ENCODE measurements at places on chromosomes 12 and 14. TPM values are rescaled to one million over a fixed set of nuclear protein-coding genes. Genes with fewer than 3 reads are reported as not detected.

- H3K27ac ChIP-seq, result no peak overlapping the region
- no peaks in the 10 kb centered on the region for H3K4me1 ChIP-seq
- H3K36me3 ChIP-seq, result no peaks in the 10 kb centered on the region
- no peak for DNase-seq
Measured at GRCh38 chr14:47507861-47508260, 167.5 kb downstream of the MDGA2 start.

DNA sequence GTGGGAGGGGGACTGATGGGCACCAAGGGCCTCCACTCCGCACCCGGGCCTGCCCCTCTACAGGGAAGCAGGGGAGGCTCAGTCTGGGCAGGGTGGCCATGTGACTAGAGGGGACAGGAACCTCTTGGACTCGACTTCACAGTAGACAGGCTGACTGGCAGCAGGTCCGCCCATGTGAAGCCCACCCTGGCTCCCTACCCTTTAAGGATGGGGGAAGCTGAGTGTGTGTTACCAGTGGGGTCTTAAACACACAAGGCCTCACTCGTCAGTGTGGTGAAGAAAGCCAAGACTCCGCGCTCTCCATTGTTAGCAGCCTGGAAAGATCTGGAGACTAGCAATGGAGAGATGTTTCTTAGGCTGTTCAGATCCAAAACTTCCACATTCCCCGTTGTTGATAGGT, 52.4 kb downstream of the ANAPC7 start:
- H3K27me3 ChIP-seq, result no peaks in the 10 kb centered on the region
- H3K4me1 ChIP-seq, result no peaks in the 10 kb centered on the region
- no peak overlapping the region for H3K4me3 ChIP-seq
- H3K36me3 ChIP-seq, result peaks cover 52% of the 10 kb centered on the region

DNA sequence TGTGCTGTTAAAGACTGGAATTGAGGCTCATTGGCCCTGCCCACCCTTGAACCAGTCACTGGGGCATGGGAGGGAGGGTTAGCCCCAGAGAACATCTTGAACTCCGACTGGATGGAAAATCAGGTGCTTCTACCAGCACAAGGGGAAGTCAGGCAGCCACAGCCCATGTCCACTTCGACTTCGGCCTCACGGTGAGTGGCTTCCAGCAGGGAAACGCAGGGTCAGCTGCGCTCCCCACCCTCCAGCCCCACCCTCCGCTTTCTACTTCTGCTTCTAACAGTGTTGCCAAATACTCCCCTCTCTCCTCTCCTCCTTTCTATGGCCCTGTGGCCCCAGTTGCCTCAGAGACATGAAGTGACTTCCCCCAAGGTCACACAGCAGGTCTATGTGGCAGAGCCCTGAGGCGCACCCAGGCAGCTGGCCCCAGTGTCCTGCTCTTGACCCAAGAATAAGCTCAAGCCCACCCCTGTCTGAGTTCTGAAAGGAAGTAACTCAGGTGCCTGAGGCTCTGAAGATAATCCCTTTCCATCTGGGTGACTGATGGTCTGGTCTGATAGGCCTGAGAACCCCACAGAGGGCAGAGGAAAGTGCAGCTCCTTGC, 11.9 kb upstream of the SH2B3 start:
- H3K4me3 ChIP-seq, result no peak overlapping the region
- H3K36me3 ChIP-seq, result no peaks in the 10 kb centered on the region
- peak; percentile 48 for DNase-seq
- no peaks in the 10 kb centered on the region for H3K4me1 ChIP-seq
- H3K27ac ChIP-seq, result no peak overlapping the region

DNA sequence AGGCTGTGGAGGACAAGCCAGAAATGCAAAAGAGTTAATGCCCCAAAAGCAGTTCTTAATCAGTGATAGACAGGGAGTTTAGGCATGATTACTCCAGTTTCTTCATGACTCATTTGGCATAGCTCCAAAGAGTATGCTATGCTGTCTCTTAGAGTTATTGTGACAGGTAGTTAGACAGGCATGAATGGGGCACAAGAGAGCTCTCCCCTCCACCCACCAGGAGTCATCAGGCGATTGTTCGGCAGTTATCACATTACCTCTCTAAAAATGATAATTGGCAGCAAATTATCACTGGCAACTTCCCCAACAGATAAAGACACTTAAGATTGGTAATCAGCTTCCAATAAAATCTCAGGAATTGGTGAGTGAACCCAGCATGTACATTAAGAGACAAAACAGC, 320.1 kb downstream of the DAD1 start:
- no peaks in the 10 kb centered on the region for H3K36me3 ChIP-seq
- peaks cover 11% of the 10 kb centered on the region for H3K27me3 ChIP-seq
- DNase-seq, result no peak
- no peak overlapping the region for H3K4me3 ChIP-seq

- no peak for DNase-seq
- H3K27me3 ChIP-seq, result no peaks in the 10 kb centered on the region
- no peaks in the 10 kb centered on the region for H3K36me3 ChIP-seq
- no peak overlapping the region for H3K27ac ChIP-seq
- no peak overlapping the region for H3K4me3 ChIP-seq
Measured at GRCh38 chr12:117213295-117213808, 23.1 kb upstream of the FBXO21 start.

- no peak overlapping the region for H3K27ac ChIP-seq
- H3K4me3 ChIP-seq, result no peak overlapping the region
- peaks cover 3% of the 10 kb centered on the region for H3K36me3 ChIP-seq
- H3K4me1 ChIP-seq, result peaks cover 21% of the 10 kb centered on the region
- H3K27me3 ChIP-seq, result no peaks in the 10 kb centered on the region
Measured at GRCh38 chr14:92582706-92583452, 69.3 kb downstream of the RIN3 start.

DNA sequence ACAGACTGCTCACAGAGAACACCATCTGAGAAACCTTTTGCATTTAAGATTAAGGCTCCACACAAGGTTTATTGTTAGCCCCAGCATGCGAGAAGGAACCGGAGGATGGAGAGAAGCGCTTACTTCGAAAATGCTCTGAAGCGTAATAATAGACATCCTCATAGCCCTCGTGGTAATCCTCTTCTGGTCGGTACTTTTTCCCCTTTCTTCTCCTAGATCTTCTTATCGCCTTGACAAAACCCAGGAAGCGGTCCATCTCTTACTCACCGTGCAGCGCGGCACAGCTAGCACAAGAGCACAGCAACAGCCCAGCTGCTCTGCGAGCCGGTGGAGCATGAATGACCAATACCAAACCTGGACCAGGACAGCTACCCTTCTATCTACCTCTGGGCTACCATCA, 125.1 kb upstream of the GRIP1 start:
- no peak for DNase-seq
- H3K4me3 ChIP-seq, result no peak overlapping the region
- no peaks in the 10 kb centered on the region for H3K27me3 ChIP-seq
- H3K27ac ChIP-seq, result no peak overlapping the region
- H3K36me3 ChIP-seq, result no peaks in the 10 kb centered on the region

DNA sequence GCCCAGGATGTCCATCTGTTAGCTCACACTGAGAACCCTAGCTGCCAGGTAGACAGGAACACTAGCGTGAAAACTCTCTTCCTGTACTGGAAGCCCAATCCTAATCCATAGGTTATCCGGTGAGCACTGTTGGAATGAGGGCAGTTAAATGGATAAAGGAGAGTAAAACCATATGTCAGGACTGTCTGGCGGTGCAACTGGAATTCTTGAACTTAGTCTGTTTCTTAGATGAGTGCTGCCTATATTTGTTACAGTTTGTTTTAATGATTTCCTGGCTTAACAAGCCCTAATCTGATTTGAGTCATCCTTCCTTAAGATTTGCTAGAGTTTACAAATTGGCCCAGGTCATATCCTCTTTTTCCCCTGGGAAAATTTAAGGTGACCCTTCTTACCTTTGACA, 104.7 kb downstream of the ANO4 start:
- no peaks in the 10 kb centered on the region for H3K27me3 ChIP-seq
- no peak overlapping the region for H3K4me3 ChIP-seq
- no peaks in the 10 kb centered on the region for H3K4me1 ChIP-seq
- no peaks in the 10 kb centered on the region for H3K36me3 ChIP-seq
- no peak for DNase-seq
- H3K27ac ChIP-seq, result no peak overlapping the region

- H3K27ac ChIP-seq, result peak overlapping the region; percentile 81
- H3K4me3 ChIP-seq, result no peak overlapping the region
- no peak for DNase-seq
Measured at GRCh38 chr12:120362516-120363273, 6.3 kb downstream of the MSI1 start.

DNA sequence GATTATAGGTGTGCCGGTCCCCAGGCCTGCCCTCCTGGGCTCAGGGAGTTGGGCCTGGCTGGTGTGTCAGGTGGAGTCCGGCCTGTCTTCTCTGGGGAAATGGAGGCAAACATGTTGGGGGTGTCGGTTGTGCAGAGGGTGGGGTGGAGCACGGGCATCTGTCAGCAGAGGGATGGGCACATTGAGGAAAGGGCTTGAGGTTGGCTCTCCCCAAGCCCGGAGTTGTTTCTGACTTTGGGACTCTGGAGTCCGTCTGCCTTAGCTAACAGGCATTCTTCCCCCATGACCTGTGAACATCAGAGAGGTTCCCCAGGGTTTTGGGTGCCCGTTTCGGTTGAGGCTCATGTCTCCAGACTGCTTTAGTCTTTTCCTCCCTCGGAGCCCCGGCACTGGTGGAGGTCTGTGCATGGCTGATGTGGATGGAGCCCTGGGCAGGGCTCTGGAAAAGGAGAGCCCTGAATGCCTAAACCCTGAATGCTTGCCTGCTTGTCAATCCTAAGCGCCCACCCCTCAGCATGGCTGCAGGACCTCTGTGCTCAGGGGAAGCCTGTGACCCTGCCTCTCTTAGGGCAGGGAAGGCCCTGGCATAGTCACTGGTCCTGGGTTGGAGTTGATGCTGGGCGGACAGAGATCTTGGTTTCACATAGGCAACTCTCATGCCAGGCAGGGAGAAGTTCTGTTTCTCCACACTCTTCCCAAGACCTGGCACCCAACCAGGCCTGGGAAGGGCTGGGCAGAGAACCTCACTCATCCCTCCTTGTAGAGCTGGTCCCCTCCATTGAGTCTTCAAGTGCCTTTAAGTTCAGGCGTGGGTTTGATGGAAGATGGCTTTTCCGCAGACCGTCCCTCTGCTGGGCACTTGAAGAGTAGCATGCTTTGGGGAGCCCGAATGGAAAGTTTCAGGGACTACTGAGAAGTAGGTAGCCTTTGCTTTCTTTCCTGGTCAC, 12.9 kb downstream of the NYNRIN start:
- no peak overlapping the region for H3K27ac ChIP-seq
- no peaks in the 10 kb centered on the region for H3K4me1 ChIP-seq
- peak; percentile 77 for DNase-seq
- no peaks in the 10 kb centered on the region for H3K27me3 ChIP-seq
- no peak overlapping the region for H3K4me3 ChIP-seq

DNA sequence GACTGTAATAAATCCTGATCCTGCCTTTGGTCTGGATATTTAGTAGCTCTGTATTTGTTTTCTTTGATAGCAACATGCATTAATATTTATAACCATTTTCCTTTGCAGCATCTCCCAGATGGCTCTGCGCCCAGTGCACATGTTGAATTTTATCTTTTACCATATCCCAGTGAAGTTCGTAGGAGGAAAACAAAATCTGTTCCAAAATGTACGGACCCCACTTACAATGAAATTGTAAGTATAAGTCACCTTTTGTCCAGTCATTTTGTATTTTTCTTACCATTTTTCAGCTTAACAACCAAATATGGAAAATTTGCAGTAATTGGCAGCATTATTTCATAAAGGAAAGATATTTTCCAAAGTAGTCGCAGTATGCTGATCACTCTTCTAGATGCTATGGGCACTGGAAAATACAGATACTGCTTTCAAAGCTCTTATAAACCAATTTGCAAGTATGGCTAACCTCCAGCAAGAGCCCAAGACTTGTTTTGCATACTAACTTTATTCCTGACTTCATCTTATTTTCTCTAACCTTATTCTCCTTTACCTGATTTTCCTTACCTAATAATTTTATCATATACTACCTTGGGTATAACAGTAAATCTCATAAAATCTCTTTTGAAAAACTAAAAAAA, 97.4 kb downstream of the PLCZ1 start:
- H3K27me3 ChIP-seq, result no peaks in the 10 kb centered on the region
- DNase-seq, result no peak
- no peak overlapping the region for H3K4me3 ChIP-seq
- no peaks in the 10 kb centered on the region for H3K4me1 ChIP-seq
- H3K27ac ChIP-seq, result no peak overlapping the region

GRCh38 chr14:104318558-104319490, 180.4 kb downstream of the KIF26A start:
- peaks cover 18% of the 10 kb centered on the region for H3K4me1 ChIP-seq
- DNase-seq, result no peak
- H3K27ac ChIP-seq, result no peak overlapping the region
- H3K36me3 ChIP-seq, result no peaks in the 10 kb centered on the region

DNA sequence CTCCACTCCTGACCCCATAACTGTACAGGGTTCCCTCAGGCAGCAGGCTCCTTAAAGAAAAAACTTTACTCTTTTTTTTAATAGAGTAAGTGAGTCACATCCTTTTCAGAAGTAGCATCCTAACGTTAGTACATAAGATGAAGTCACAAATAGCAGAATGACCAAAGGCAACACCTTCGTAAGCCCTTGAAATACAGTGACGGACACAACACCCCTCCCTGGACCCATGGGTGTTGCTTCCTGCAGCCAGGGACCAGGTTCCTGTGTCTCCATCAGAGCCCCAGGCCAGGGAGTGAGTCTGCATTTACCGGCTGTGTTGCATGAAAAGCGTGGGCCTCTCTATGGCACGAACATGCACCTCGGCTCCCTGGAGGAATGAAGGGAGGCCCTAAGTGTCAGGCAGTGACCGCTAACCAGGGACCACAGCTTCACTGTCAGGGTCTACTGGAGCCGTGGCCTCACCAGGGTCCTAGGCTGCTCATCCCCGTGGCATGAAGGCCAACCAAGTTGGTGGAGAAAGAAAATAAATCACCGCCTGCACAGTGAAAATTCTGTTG, 340.0 kb upstream of the SFSWAP start:
- H3K4me1 ChIP-seq, result no peaks in the 10 kb centered on the region
- H3K27ac ChIP-seq, result no peak overlapping the region
- H3K27me3 ChIP-seq, result no peaks in the 10 kb centered on the region
- DNase-seq, result no peak
- H3K4me3 ChIP-seq, result no peak overlapping the region

Gene KRT82
- polyA plus RNA-seq, result not detected

Gene ESPL1
- polyA plus RNA-seq, result 6.9 TPM

Gene FOXA1
- not detected for polyA plus RNA-seq

Gene MCRS1
- 107 TPM for polyA plus RNA-seq

Gene B3GNT4
- 0.81 TPM for polyA plus RNA-seq

Gene BMAL2
- polyA plus RNA-seq, result 6.4 TPM

Gene NKX2-1
- polyA plus RNA-seq, result not detected

Gene AQP2
- not detected for polyA plus RNA-seq

Measured in SK-N-SH (cell line).